ENCODE measurements at places on chromosomes 13 and 19.

- DNase-seq = no peak
Observed at GRCh38 chr13:50747737-50748350, 95.6 kb downstream of the DLEU7 start.

DNA sequence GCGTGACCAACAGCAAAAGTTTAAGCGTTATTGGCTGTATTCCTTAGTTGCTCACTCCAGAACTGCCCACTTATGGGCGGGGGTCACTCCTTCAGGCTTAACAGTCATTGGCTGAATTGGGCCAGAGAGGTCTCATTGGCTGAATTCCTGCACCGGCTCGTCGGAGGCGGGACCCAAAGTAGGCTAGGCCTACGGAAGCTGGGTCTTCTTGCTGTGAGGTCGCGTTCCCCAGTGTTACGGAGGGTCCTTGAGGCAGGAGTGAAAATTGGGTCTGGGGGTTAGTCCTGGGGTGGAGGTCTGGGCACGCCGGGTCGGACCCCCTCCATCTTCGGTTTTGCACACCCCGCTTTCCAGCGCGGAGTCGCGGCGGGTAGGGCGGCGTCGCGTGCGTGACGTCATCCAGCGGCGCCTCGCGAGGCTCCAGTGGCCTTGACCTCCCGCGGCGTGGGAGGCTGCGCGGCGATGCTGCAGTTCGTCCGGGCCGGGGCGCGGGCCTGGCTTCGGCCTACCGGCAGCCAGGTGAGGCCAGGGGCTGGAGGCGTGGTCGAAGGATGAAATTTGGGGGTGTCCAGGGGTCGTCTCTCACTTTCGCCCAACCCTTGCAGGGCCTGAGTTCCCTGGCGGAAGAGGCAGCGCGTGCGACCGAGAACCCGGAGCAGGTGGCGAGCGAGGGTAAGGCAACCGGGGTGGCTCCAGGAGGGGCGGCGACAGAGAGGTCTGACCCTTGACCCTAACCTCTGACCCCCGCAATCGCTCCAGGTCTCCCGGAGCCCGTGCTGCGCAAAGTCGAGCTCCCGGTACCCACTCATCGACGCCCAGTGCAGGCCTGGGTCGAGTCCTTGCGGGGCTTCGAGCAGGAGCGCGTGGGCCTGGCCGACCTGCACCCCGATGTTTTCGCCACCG, at the start of gene MRPL4:
Gene MRPL4 (plus strand): TSS at position 423 of the 903 bp plus-strand sequence. CDS start 40 bp downstream, at position 463.
- peak; percentile 98 for DNase-seq

GRCh38 chr19:14375582-14376291, 5.5 kb upstream of the ADGRE5 start:
- no peak for DNase-seq

DNA sequence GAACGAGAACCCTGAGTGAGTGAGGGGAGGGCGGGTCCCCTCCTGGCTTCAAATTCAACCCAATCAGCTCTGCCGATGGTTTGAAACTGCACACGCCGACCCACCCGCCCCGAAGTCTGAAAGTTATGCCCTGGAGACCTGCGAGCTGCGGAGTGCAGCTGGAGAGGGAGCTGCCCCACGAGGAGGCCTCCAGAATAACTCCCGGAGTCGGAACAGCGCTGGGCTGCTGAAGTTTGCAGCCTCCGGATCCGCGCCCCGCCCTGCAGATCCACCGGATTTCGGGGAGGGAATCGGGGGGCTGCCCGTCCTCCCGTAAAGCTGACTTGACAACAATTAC, 7.0 kb downstream of the POU4F1 start:
- DNase-seq = no peak

DNA sequence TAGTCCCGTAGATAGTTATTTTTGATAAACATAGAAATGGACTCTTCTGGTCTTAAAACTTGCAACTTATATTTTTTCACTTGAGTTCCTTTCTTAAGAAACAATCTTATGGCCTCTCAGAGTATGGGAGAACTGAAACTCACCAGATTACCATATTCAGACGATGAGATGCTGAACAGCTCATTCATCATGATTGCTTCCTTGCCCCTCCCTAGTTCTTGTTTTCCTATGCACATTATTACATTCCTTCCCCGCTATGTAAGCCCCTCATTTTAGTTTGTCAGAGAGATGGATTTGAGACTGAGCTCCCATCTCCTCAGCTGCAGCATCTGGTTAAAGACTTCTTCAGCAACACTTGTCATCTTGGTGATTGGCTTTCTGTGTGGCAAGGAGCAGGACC, 158.5 kb downstream of the SLITRK6 start:
- DNase-seq = no peak

GRCh38 chr13:113219256-113219940, 10.0 kb downstream of the CUL4A start:
- no peak for DNase-seq

DNA sequence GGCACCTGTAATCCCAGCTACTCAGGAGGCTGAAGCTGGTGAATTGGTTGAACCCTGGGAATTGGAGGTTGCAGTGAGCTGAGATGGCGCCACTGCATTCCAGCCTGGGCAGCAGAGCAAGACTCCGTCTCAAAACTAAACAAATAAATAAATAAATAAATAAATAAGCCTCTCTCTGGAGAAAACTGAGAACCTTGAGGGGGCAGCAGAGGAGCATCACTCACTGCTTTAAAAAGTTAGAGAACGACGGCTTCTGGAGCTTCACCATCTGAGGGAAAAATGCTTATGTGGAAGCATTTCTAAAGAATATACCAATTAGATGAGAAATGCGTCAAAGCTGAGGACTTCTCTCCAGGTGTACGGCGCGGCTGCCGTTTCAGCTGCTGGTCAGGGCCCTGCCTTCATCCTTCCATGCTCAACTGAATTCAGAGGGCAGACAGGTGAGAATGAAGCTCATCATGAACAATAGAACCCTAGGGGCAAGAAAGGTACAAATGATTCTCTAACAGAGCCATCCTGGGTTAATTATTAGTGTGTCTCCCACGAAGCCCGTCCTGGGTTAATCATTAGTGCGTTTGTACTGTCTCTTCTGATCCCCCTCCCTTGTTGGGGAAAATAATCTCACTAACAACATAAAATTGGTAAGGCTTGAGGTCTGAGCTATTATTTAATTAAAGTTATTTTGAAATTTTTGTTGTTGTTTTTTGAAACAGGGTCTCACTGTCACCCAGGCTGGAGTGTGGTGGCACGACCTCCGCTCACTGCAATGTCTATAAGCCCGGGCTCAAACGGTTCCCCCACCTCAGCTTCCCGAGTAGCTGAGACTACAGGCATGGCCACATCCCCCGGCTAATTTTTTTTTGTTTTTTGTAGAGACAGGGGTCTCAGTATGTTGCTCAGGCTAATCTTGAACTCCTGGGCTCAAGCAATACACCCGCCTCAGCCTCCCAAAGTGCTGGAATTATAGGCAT, 80.1 kb downstream of the IPO5 start:
- peak; percentile 68 for DNase-seq

GRCh38 chr13:111393221-111393790, 72.9 kb downstream of the TEX29 start:
- DNase-seq = no peak

GRCh38 chr19:14577885-14578427, 4.9 kb upstream of the CLEC17A start:
- no peak for DNase-seq

GRCh38 chr13:108669381-108669780, 40.0 kb downstream of the MYO16 start:
- no peak for DNase-seq

- peak; percentile 64 for DNase-seq
Observed at GRCh38 chr13:99124794-99125316, 75.8 kb upstream of the UBAC2 start.

DNA sequence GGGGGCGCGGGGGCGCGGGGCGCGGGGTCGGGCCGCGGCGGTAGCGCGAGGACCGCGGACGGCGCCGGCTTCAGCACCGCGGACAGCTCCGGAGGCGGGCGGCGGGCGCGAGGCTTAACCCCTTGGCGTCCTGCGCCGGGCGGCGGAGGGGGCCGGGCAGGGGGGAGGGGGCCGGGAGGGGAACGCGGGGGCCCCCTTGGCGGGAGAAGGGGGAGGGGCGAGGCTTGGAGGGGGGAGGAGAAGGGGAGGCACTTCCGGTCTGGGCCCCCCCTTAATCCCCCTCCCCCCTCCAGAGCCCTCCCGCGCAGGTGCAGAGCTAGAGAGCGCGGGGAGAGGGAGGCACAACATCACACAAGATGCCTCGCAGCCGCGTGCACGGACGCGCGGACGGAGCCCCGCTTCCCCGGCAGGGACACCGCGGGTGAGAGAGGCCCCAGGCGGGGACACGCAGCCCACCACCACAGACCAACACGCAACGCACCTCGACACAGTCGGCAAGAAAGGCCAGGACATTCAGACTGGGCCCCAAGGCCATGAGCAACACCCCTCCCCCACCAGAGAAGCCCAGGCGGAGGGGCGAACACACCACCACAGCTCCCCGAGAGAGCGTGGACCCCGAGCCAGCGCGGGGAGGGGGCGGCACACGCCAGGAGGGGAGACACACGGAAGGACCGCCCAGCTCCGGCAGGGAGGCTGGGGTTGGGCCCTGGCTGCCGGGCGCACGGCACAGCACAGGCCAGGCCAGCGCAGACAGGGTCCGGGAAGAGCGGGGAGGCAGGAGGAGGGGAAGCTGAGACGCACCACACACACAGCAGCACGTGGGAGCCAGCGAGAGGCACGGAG, 24.1 kb downstream of the SHANK1 start:
- DNase-seq = peak; percentile 24

DNA sequence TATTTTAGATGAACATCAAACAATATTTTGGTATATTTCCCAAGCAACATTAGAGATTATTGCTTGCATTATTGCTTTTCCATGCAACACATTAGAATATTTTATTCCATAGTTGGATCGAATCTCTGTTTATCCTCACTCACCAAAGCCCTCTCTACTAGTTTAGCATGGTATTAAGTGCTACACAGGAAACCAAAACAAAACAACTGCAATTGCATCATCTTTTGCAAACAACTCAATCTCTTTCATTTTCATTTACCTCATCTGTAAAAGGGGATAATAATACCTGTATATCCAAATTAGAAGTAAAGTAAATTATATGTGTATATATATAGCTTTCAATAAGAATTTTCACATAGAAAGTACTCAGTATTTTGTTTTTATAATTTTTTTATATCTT, 147.8 kb upstream of the PCDH9 start:
- no peak for DNase-seq

- no peak for DNase-seq
Observed at GRCh38 chr19:7521551-7522071, 813 bp upstream of the MCOLN1 start.

GRCh38 chr19:47022541-47023447, 3.2 kb downstream of the NPAS1 start:
- no peak for DNase-seq

GRCh38 chr13:80798576-80799133, 457.7 kb upstream of the SPRY2 start:
- DNase-seq = no peak

DNA sequence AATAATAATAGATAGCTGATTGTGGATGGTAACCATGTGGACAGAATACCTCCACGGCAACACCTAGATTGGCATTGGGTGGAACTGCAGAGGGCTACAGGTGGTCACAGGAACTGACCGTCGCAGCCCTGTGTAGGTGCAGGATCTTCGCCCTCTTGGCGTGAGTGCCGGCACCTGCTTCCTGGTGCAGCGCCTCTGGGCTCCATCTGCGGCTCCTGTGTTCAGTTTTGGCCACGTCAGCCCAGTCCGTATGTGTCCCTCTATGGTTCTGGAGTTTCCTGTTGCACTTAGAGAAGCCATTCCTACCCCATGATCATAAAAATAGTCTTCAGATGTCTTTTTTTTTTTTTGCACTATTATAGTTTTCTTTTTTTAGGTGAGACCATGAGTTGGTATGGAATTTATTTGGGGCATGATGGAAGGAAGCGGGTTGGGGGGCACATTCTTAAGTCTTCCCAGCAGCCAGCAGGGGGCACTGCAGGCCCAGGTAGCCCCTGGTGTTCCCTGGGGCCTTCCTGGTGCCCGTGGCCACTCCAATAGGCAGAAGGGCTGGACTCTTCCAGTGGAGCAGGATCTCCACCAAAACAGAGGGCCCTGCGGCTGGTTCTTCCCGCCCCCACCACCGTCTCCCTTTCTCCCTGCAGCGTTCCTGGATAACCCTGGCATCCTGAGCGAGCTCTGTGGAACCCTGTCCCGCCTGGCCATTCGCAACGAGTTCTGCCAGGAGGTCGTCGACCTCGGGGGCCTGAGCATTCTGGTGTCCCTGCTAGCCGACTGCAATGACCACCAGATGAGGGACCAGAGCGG, 10.1 kb upstream of the SLC25A42 start:
- DNase-seq = peak; percentile 57

GRCh38 chr13:31761951-31762350, 22.6 kb downstream of the RXFP2 start:
- DNase-seq = no peak

DNA sequence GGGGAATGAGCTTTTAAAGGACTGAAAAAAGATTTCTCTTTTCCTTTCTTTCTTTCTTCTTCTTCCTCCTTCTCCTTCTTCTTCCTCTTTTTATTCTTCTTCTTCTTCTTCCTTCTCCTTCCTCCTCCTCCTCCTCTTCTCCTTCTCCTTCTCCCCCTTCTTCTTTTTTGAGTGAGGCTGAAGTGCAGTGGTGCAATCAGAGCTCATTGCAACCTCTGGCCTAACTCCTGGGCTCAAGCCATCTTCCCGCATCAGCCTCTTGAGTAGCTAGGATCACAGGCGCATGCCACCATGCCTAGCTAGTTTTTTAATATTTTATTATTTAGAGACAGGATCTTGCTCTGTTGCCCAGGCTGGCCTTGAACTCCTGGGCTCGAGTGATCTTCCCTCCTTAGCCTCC, 120.9 kb upstream of the KL start:
- DNase-seq = no peak

GRCh38 chr19:46546194-46546896, 50.7 kb upstream of the PNMA8B start:
- no peak for DNase-seq

GRCh38 chr19:45008552-45008951, 7.3 kb downstream of the RELB start:
- DNase-seq = no peak

- no peak for DNase-seq
Observed at GRCh38 chr19:49507803-49508494, 4.5 kb upstream of the FCGRT start.

DNA sequence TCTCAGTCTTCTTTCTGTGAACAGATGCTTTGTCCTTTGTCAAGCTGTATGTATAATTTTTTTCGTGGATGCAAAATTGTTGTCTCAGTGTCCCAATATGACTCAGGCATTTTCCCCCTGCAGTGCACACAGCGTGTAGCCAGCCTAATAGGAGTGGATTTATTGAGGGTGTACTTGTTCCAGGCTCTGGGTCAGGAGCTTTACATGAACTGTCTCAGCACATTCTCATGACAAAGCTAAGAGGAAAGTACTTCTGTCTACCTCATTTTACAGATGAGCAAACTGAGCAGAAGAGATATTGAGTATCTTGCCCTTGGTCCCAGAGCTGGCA, 50.8 kb downstream of the STK24 start:
- no peak for DNase-seq

Measured in ACHN (cell line).